ENCODE measurements at places on chromosomes 2 and 18.

DNA sequence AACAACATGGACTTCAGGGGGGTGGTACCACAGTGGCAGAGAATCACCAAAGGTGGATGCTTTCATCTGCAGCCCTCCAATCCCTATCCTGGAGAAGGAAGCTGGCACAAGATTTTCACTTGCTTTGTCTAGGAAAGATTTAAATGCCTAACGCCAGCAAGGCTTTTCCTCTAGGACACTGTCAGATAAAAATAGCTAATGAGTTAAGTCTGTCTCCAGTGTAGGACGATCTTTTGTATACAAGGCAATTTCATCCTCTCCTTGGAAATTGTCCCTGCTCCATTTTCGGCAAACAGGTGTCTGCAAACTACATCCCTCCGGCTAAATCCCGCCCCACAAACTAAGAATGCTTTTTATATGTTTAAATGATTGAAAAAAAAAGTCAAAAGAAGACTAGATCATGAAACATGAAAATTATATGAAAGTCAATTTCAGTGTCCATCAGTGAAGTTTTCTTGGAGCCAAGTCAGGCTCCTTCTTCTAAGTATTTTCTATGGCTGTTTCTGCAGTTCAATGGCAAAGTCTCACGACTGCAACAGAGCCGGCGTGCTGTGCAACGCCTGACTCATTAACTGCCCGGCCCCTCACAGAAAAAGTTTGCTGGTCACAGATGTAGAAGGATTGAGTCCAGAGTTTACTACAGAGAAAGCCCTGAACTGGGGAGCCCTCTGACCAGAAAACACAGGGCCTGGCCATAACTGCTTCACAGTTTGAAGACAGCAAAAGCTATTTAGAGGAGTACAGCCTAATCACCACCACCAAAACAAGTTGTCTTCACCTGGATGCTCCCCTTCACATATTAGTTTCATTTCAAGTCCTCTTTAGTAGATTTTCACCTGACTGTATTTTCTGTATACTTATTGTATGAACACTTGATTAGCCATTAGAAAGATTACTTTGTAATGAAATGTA lies 52.3 kb downstream of the PIEZO2 start:
- DNase-seq = no peak

DNA sequence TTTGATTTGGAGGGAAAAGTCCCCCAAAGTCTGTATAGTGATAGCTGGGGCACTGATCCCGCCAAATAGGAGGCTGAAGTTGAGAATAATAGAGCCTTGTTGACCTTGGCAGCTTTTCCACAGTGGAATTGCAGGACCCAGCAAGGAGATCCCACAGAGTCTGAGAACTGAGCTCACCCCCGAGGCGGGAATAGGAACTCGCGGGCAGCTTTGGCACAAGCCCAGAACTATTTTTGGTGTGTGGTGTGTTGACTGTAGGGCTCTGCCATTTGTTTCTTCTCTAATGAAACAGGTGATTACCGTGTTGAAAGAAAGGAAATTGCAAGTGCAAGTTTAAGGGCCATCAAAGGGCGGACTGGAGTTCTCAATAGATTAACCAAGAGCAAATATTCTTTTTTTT lies 34.0 kb downstream of the SH3RF3 start:
- DNase-seq = no peak

DNA sequence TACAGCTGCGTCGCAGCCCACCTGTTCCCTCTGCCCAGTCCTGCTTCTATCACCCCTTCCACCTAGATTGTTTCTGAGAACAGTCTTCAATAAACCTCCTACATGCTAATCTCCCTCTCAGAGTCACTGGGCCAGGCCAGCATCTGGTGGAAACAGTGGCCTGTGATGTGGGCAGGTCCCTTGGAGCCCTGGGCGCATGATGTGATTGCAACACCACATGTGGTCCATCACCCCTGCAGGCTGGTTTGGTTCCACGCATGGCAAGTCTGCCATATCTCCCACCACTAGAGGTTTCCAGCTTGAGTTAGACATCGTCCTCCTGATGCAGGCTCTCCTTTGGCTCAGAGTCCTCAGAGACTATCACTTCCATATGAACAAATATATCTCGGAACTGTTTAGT lies 83.5 kb downstream of the PRKCE start:
- no peak for DNase-seq

- no peak for DNase-seq
Measured at GRCh38 chr2:54519841-54520459, 63.8 kb downstream of the SPTBN1 start.

DNA sequence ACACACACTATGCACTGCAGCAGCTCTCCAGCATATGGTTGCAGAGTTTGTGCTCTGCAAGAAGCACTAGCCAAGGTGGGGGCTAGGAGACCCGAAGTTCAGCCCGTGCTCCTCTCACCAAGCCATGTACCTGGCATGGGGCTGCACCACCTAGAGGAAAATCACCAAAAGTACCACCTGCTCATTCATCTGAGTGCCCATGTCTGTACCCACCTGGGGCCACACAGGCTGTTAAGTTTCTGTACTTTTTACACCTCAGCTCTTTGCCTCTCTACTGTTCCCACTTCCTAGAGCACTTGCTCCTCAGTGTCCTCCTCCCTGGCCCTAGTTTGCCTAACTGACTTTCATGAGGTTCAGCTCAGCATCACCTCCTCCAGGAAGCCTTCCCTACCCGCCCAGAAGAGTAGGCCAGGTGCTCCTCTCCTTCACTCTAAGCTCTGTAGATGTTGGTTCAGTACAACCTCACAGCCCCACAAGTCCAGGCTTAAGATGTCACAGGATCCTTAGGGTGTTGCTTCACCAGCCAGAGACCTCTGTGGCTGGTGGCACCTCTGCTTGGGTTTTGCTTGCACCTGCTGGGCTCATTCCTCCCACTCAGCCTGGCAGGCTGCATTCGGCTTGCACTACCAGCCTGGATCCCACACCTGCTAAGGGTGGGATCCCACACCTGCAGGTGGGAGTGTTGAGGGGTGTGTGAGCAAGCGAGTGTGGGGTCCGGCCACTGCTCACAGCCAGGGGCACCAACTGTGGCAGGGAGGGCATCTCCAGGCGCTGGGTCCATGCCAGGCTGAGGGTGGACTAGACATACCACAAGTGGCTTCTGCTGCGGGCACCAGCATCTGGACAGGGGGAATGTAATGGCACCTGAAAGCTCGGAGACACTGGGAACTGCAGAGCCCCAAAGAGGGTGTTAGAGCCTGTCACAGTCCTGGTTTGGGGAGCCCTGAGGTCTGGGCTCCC lies 10.2 kb upstream of the TFCP2L1 start:
- no peak for DNase-seq

DNA sequence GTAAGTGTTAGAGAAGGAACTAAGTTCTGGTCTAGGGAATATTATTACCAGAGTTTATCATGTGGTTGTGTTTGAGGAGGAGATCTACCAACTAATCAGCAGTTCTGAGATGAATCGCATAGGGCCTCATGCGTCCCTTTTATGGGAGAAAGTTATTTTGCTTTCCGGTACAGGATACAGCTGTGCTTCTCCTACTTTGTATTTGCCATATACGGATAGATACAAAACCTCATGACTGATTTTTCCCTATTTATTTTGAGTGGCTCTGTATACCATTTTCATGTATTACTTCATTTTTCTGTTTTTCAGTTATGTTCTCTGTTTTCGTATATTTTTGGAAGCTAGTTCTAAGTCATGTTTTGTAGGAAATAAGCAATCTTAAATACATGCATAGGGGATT lies 66.8 kb downstream of the ACSL3 start:
- DNase-seq = no peak

DNA sequence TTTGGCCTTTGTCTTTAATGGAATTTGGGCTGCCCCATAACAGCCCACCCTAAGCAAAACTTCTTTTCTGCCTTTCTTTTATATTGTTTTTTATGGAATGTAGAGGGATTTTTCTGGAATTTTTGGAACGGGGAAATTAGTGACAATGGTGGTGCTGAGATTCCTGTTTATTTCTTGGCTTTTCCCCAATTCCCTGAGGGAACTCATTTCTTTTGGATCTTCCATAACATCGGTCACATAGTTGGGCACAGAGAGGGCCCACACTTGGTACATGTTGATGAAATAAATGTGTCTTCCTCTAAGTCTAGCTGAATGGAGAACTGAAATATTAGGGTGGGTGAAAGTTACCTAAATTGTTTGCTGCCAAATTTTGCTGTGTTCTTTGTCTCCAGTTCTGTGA lies 191.6 kb upstream of the TNP1 start:
- DNase-seq = no peak

- no peak for DNase-seq
Measured at GRCh38 chr18:77344786-77345500, 95.3 kb downstream of the GALR1 start.

DNA sequence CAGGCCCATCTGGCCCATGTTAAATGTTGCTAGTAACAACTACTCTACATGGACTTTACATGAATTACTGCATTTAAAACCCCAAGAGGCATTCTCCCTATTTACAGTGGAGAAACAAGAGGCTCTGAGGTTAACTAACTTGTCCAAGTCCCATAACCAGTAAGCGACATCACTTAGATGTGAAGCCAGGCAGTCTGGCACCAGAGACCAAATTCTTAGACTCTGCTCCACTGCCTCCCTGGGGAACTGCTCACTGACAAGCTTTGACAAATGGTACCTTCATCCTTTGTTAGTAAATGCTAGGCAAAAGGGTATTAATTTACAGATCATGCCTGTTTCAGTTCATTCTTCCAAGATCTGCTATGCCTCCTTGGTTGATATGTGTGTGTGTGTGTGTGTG lies 124.8 kb downstream of the AFF3 start:
- DNase-seq = no peak

DNA sequence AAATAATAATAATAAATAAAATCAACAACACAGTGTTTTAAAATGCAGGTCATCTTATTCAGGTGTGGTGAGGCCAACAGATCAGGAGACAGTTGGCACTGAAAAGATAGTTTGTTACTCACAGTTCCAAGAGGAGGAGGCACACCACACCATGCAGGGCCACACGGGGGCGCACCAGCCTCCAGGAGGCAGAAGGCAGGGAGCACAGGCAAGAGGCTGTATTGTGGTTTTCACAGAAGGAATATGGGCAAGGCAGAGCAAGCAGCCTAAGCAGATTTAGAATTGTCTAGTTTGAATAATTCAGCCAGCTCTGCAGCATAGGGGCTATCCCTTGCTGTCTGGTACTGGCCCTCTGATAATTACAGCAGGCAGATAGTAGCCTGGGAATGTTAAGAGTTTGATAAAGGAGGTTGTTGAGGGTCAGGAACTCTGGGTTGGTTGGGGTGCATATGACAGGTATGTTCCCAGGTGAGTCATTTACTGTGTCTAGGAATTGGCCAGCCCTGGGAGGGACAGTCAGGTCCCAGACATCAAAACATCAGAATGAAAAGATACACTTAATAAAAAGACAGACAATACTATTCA lies 31.3 kb downstream of the KIAA2012 start:
- DNase-seq = no peak

DNA sequence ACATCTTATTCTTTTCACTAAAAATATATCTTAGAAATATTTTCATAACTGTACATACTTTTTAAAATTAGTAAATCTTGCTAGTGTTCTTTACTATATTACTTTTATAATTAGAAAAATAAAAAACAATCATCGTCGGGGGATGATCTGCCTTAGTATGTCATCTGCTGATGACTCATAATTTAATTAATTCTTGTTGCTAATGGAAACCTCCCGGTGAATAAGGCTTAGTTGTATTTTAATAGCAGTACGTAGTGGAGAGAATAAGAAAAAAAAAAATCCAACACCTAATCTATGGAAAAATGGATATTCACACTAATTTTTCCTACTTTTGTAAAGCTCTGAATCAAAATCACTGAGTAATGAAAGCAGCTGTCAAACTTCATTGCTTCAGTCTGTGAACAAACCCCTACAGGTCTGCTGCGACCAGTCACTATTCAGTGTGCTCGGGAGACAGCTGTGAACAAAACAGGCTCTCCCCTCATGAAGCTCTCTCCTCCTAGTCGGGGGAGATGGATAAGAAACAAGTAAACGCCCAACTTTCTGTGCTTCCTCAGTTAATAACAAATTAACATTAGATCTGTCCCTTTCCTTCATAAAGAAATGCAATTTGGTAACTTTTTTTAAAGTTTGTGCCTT lies 97.4 kb upstream of the UPP2 start:
- no peak for DNase-seq

- DNase-seq = no peak
Measured at GRCh38 chr2:201403880-201404279, 46.7 kb upstream of the FLACC1 start.

DNA sequence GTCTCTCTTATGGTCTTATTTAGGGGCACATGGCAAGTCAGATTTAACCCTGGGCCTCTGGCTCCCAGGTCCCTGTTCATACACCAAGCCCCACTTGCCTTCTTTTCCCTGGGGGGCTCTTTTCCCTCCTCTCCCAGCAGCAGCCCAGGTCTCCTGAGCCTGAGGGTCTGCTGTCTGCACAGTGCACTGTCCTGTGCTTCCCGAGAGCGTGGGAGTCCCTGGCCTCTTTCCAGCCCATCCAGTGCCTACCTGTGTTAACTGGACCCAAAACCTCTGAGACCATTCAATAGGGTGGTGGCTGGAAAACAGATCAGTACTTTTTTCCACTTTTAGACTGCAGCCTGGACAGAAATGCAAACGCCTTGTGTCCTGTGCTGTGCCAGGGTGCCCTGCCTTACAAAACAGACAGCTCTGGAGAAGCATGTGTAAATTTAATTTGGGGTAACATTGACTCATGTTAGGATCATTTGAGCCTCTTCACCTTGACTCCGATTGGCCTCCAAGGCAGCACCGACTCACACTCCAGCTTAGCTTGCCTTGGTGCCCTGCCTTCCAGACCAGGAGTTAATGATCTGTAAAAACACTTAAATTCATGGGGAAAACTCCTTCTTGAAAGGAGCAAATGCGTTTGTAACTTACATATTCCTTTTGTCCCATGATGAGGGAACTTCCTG lies 34.3 kb downstream of the TWIST2 start:
- DNase-seq = no peak

- DNase-seq = no peak
Measured at GRCh38 chr18:41009926-41010325, 945.1 kb upstream of the PIK3C3 start.

DNA sequence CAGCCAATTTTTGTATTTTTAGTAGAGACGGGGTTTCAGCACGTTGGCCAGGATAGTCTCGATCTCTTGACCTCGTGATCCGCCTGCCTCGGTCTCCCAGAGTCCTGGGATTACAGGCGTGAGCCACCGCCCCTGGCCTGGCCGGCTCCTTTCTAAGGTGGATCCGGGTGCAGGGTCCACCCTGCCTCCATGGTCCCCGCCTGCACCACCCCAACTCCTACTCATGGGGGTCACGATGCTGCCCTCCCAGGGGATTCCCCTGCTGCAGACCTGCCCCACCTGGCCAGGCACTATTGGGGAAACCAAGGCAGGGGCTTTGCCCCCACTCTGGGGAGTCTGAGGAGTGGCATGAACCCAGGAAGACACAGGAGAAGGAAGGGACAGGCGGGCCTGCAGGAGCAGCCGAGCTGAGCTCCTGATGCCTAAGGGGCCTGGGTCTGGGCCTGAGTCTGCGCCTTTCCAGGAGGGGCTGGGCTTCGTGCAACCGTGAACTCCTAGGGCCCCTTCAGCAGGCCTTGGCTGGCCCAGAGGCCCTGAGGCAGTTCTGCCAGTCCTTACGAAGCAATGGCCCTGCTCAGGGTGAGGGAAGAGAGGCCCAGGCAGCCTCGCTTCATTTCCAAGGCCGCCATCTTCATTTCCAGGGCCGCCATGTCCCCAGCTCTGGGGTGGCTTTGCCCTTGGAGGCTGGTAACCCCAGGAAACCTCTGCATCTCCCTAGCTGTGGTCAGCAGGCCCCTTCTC lies 67.2 kb upstream of the SMAD7 start:
- DNase-seq = no peak

All from cortex of kidney (tissue), 1 donor.